ENCODE measurements at places on chromosomes 13 and 19. TPM values are rescaled to one million over a fixed set of nuclear protein-coding genes. Genes with fewer than 3 reads are reported as not detected.
A peak's percentile ranks its signal among the peaks of the same experiment; 100 is the strongest.

DNA sequence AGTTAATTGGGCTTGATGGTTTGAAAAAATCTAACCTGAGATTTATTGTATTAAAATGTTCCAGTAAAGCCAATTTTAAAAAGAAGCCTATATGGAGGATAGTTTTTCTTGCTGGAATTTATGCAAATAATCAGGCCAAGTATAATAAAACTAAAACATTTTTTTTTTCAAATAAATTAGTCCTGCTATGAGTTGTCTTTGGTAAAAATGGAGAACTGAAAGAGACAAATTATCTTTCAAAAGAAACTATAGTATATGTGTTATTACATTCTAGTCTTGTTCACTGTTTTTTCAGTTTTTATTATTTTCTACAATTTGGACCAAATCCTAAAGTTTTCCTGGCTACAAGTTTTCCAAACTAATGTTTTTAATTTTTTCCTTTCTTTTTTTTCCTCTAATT lies 468.9 kb downstream of the UQCRFS1 start:
- no peak for DNase-seq

DNA sequence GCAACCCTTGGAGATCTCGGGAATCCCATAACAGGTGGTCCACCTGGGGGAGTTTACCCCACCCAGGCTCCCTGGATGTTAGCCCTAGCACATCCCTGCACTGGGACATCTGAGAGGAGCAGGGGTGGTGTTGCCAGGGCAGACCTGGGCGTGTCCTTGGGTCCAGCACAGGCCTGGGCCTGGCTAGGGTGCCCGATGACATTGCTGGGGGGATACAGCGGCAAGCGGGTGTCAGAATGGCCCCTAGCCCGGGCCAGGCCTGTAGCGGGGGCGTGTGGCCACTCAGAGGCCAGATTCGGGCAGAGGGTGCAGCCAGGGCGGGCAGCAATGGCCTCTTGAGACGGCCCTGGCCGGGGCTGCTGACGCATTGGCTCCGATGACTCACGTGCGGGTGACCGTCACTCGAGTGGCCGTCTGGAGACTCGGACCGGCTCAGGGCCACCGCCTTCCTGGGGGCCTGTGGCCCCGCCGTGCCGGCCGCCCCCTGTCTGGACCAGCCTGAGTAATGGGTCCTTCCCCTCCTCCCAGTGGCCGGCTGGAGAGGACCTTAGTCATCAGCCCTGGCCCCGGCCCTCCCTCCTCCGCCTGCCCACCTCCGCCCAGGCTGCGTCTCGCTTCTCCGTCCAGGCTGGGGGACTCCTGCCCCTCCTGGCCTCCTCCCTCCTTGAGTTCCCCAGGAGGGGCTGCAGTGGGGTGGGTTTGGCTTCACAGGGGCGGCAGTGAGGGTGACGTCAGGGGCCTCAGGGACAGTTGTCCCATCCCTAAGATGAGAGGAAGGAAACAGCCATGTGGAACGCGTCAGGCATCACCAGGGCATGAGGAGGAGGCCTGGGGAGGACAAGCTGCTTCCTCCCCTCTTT lies 23.2 kb upstream of the CRTC1 start:
- no peak for DNase-seq

DNA sequence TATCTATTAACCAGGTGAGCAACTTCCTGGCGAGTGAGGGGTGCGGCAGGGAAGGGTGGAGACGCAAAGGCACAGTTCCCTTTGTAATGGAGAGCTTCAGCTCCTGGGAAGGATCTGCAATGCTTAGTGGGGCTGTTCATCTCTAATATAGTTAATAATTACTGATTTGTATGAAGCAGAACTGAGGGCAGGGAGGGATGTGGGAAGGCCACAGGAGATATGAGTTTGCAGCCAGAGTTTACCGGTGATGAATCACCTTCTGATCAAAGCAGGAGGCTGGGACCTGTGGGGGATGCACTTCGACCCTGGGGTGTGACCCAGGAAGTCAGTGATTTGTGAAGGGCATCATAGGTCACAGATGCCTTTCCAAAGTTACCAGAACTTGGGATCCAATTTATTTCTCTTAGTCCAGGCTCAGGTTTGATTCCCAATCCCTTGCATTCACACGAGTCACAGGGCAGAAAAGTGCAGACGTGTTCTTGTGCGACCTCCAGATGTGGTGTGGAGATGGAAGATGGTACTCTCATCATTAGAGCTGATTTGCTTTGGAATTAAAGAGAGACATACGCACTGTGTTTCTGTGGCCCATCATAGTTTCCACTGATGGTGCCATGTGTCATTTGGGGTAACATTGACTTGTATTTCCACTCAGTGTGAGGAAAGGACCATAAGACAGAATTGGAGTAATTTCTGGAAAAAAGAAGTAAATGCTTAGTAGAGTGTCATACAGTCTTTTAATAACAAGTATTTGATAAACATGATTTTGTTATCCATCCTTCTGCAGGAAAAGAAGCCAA lies 55.0 kb downstream of the LRCH1 start:
- DNase-seq: no peak

DNA sequence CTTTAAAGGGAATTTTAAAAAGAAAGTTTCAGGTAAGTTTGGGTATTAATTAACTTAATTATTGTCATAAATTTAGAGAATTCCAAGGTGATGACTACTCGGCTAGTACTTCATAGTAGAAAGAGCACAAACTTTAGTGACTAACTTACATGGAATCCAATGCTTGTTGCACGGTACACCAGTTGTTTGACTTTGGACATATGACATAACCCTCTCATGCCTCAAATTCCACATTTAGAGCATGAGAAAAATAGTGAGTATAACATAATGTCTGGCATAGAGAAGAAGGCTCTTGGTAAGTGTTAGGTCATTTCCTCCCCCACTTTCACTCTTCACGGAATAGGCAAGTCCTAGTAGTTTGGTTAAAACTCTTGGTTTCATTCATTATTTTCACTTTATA lies 1249.4 kb upstream of the SLC10A2 start:
- DNase-seq: no peak

GRCh38 chr19:18319591-18320135 lies 3.2 kb downstream of the LSM4 start:
- peak; percentile 76 for DNase-seq

LILRB4 gene
- 0.95 TPM for polyA plus RNA-seq

CYP4F3 gene
- 5.4 TPM for polyA plus RNA-seq

FLT1 gene
- polyA plus RNA-seq: 3.3 TPM

SLC15A1 gene
- polyA plus RNA-seq: not detected

CLEC4G gene
- polyA plus RNA-seq: not detected

ZNF536 gene
- polyA plus RNA-seq: 0.44 TPM

Measured in stomach (tissue), 19 donors.